Esophagus squamous epithelium (tissue), 5 donors: ENCODE measurements at places on chromosomes 12 and 14. TPM values are rescaled to one million over a fixed set of nuclear protein-coding genes. Genes with fewer than 3 reads are reported as not detected.
A peak's percentile ranks its signal among the peaks of the same experiment; 100 is the strongest.

The KRT75 gene
- 0.44 TPM for total RNA-seq

The PRR4 gene
- not detected for total RNA-seq

The NANOG gene
- not detected for total RNA-seq

DNA sequence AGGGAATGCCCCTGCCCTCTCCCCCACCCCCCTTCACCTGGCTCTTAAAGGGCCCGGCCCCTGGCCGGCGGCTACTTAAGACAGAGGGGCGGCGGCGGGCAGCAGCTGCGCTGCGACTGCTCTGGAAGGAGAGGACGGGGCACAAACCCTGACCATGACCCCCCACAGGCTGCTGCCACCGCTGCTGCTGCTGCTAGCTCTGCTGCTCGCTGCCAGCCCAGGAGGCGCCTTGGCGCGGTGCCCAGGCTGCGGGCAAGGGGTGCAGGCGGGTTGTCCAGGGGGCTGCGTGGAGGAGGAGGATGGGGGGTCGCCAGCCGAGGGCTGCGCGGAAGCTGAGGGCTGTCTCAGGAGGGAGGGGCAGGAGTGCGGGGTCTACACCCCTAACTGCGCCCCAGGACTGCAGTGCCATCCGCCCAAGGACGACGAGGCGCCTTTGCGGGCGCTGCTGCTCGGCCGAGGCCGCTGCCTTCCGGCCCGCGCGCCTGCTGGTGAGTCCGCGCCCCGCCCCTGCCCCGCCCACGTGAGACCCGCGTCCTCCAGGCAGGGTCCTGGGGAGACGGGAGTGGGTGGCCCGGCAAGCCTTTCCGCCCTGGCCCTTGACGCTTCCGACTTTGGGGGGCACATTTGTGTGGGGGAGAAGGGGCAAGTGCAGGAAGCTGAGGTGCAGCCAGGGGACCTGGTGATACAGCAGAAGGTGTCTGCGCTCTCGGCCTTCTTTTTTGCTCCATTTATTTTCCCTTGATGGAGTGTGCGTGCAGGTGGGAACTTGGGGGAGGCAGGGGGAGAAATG, at the start of gene IGFBP6:
Gene IGFBP6 (plus strand): TSS at position 104 of the 790 bp plus-strand sequence. CDS start 51 bp downstream, at position 155.
- no peak for DNase-seq
- peaks cover 27% of the 10 kb centered on the region for H3K4me1 ChIP-seq
- H3K27me3 ChIP-seq = no peaks in the 10 kb centered on the region
- H3K36me3 ChIP-seq = no peaks in the 10 kb centered on the region
- H3K4me3 ChIP-seq = peak within 1 kb of the TSS; percentile 61
- peak within 1 kb of the TSS; percentile 91 for H3K27ac ChIP-seq

GRCh38 chr14:51092965-51093364, 1.9 kb downstream of the TRIM9 start:
- peaks cover 14% of the 10 kb centered on the region for H3K4me1 ChIP-seq
- no peak overlapping the region for H3K4me3 ChIP-seq
- no peaks in the 10 kb centered on the region for H3K36me3 ChIP-seq
- no peak for DNase-seq
- no peak overlapping the region for H3K27ac ChIP-seq

- H3K4me3 ChIP-seq = no peak overlapping the region
- H3K27me3 ChIP-seq = no peaks in the 10 kb centered on the region
Observed at GRCh38 chr12:107622001-107622400, 63.6 kb upstream of the PWP1 start.

- H3K27ac ChIP-seq = no peak overlapping the region
- H3K27me3 ChIP-seq = no peaks in the 10 kb centered on the region
- no peak overlapping the region for H3K4me3 ChIP-seq
- H3K36me3 ChIP-seq = peaks cover 7% of the 10 kb centered on the region
- H3K4me1 ChIP-seq = peaks cover 60% of the 10 kb centered on the region
Observed at GRCh38 chr14:63904724-63905123, 51.9 kb downstream of the SYNE2 start.

DNA sequence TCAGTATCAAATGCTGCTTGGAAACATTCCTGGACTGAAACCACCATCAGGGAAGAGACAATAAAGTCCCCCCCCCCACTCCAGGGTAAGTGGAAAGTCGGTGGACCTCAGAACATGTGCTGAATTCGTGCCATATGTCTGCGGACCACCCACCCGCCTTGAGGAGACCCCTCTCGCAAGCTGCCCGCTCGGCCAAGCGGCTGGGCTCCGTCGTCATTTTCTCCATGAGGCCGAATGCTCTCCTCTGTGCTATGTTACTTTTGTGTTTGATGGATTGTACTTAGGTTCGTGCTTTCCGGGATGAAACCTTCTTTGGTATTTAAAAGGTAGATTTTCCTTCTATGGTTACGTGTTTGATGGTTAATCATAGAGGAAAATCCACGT, 136.2 kb upstream of the RTL1 start:
- no peak overlapping the region for H3K27ac ChIP-seq
- no peak for DNase-seq
- H3K27me3 ChIP-seq = no peaks in the 10 kb centered on the region
- H3K4me1 ChIP-seq = no peaks in the 10 kb centered on the region
- no peak overlapping the region for H3K4me3 ChIP-seq

GRCh38 chr12:111438481-111438880, 32.8 kb downstream of the SH2B3 start:
- no peak for DNase-seq
- no peak overlapping the region for H3K27ac ChIP-seq
- no peaks in the 10 kb centered on the region for H3K27me3 ChIP-seq
- H3K4me3 ChIP-seq = no peak overlapping the region

DNA sequence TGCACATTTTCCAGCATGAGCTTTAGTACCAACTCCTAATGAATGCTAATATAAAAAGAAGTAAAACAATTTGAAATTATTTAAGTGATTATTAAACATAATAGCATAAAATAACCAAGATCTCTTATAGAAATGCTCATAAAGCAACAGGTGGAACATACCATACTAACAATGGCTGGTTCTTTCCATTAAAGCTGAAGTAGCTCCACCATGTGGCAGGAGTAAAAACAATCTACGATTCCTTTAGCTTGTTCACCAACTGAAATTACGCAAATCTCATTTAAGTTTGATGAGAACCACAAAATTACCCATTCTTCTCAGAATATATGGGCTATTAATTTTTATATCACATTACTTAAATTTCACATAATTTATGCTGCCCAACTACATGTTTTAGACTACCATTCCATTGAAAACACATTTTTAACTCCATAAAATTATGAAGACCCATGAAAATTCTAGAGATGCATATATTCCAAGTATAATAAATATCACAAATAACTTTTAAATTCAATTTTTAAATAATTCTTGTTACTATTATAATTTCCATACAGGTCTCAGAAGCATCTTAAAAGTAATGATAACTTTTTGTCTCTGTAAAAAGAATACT, 213.6 kb downstream of the DAD1 start:
- no peak overlapping the region for H3K4me3 ChIP-seq
- no peaks in the 10 kb centered on the region for H3K27me3 ChIP-seq
- no peak overlapping the region for H3K27ac ChIP-seq
- peaks cover 9% of the 10 kb centered on the region for H3K4me1 ChIP-seq
- no peak for DNase-seq
